ENCODE measurements at places on chromosomes 5 and 9. TPM values are rescaled to one million over a fixed set of nuclear protein-coding genes. Genes with fewer than 3 reads are reported as not detected.

DNA sequence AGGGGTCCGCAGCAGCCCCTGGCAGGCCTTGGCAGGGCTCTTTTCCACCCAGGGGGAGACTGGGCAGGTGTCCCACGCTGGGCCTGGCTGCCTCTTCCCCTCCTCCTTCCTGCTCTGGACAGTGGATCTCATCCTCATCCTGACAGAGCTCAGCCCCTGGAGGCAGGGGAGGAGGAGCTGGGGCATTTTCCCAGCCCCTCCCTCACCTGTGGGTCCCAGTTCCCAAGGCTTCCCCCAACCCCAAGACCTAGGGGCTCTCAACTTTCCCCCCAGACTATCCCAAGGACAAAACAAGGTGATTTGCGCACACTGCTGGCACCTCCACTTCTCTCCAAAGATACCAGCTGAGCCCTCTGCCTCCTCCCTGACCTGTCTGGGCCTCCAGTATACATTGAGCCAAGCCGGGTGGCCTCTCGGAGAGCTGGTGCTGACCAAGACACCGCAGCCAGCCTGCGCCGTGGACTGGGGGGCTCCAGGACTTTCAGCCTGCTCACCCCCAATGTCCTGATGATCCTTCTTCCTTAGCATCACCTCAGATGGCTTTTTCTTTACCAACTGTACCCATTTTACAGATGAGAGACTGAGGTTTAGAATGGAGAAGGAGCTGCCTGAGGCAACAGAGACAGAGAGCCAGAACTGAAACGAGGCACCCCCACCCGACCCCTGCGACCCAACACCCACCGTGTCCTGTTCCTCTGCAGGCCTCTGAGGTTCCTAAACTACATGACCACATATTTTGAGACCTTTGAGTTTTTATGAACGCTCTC, 126.6 kb downstream of the BARX1 start:
- DNase-seq, result no peak

The PCDHGC4 gene
- total RNA-seq, result 0.90 TPM

GRCh38 chr9:3646226-3646625, 120.4 kb upstream of the RFX3 start:
- DNase-seq, result no peak

The GOLM1 gene
- total RNA-seq, result 108 TPM

The F2RL2 gene
- 10.2 TPM for total RNA-seq

DNA sequence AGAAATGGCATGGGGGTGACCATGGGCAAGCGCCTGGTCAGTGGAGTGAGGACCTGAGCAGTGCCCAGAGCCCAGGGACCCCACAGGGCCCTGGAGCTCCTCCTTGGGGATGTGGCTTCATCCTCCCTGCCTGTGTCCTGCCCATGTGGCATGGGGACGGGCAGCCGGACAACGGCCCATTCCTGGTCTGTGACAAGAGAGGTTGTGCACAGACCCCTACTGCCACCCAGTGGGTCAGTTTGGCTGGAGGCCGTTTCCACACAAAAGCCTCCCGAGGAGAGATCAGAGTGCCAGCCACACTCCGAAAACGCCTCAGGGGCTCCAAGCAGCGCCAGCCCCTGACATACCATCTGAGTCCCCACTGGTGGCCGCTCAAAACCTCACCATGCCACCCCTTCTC, 19.8 kb downstream of the SLC6A18 start:
- no peak for DNase-seq

The SOWAHA gene
- total RNA-seq, result not detected

The HTR4 gene
- not detected for total RNA-seq

The DAB2IP gene
- 53.6 TPM for total RNA-seq

GRCh38 chr9:123933440-123934212, 3.7 kb upstream of the DENND1A start:
- peak; percentile 37 for DNase-seq

The PRLR gene
- not detected for total RNA-seq

DNA sequence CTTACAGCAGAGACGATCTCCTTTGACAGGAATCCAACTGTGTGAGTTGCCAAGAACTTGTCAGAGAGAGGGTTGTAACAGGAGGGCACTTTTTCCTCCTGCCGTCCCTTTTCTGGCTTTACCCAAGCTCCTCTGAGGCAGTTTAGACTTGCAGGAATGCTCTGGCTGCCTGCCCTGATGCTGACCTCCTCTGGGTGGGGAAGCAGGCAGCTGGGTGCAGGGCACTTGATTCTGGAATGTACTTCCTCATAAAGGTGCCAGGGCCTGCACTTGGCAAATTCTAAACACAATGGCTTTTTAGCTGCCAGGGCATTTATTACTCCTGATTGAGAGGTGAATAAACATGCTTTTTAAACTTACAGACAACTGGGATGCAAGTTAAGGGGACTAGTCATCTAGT, 190.4 kb downstream of the EPB41L4A start:
- DNase-seq, result peak; percentile 69

DNA sequence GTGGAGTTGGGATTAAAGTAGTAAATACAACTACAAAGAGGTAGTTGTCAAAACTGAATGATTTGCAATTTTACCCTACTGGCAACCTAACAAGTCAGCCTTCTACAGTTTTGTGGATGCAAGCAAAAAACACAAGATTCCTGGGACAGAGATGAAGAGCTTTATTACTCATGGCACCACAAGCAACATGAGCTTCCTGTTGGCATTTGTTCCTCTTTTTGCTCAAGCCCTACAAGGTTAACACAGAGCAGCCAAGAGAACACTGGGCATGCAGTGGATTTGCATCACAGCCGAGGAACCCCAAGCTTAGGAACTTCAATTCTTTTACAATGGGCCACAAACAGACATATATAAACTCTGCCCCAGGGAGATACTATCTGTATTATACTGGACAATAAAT, 28.8 kb upstream of the DMAC1 start:
- no peak for DNase-seq

GRCh38 chr5:126816649-126817048, 39.7 kb downstream of the LMNB1 start:
- DNase-seq, result no peak

- DNase-seq, result no peak
Measured at GRCh38 chr9:76898786-76899185, 7.1 kb downstream of the PRUNE2 start.
